Caudate nucleus (tissue), 63 donors: ENCODE measurements at places on chromosomes 2 and 18.

DNA sequence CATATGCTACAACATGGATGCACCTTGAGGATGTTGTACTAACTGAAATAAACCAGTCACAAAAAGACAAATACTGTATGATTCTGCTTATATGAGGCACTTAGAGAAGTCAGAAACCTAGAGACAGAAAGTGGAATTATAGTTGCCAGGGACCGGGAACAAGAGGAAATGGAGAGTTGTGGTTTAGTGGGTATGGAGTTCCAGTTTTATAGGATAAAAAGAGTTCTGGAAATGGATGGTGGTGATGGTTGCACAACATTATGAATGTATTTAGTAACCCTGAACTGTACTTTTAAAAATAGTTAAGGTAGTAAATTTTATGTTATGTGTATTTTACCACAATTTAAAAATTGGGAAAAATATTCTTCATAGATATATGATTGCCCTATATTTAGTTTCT is 97.7 kb downstream of the DPP4 start:
- DNase-seq = no peak

DNA sequence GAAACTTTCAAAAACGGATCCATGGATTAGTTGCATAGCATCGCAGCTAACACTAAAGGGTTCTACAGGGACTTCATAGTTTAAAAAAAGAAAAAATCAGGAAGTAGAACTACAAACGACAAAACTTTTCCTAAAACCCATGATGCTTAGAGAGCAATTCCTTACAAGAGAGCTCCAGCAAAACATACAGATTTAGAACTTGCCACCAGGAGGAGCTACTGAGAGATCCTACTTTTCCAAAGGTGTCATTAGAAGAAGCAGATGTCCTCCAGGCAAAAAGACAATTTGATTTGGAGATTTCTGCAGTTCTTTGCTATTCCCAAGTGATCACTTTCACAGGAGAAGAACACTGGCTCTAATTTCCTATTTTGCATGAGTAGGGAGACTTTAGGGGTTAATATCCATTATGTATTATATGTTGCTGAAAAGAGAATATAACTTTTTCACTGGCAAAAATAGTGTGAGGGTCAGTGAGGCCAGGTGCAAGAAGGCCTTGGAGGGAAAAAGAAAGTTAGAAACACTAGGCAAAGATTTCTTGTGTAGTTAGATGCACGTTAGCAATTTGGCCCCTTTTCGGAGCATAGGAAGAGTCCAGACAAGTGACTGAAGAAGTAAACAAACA is 436.2 kb downstream of the SUCLG1 start:
- DNase-seq = no peak

- no peak for DNase-seq
These were observed 36.1 kb downstream of the RNF152 start for GRCh38 chr18:61856678-61857077.

DNA sequence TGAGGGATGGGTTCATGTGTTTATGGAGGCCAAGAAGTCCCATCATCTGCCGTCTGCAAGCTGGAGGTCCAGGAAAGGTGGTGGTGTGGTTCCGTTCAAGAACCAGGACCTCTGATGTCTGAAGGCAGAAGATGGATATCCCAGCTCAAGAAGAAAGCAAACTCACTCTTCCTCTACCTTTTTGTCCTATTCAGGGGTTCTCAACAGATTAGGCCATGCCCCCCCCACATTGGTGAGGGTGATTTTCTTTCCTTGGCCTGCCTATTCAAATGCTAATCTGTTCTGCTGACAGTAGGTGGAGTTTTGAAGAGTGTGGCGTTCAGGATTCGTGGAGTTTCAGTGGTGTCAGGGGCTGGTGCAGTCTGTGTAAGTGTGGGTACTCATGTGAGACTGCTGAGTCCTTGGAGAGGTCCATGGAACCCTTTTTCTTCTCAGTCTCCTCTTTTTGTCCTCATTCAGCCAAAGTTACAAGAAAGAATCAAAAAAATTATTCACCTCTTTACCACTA is 5.9 kb downstream of the MSL3B start:
- no peak for DNase-seq

- no peak for DNase-seq
These were observed 284.1 kb upstream of the CYP26B1 start for GRCh38 chr2:72431737-72432136.

DNA sequence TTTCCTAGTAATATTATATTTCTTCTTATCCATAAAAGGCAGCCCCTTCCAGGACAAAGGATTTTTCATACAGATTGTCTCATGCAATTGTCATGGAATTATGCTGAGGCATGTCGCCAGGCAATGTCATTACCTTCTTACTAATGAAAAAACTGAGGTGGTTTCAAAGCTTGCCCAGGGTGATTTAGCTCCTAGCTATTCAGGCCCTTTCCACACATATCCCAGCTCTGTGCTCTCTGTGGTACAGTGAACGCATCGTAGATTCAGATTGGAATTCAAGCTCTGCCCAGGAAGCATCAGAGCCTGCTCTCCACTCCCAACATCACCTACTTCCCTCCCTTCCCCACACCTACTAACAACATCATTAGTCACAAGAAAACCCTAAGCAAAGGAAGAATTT is 60.1 kb downstream of the ATP8B1 start:
- peak; percentile 4 for DNase-seq

- DNase-seq = no peak
These were observed 195.4 kb upstream of the CWC22 start for GRCh38 chr2:180202467-180202951.

DNA sequence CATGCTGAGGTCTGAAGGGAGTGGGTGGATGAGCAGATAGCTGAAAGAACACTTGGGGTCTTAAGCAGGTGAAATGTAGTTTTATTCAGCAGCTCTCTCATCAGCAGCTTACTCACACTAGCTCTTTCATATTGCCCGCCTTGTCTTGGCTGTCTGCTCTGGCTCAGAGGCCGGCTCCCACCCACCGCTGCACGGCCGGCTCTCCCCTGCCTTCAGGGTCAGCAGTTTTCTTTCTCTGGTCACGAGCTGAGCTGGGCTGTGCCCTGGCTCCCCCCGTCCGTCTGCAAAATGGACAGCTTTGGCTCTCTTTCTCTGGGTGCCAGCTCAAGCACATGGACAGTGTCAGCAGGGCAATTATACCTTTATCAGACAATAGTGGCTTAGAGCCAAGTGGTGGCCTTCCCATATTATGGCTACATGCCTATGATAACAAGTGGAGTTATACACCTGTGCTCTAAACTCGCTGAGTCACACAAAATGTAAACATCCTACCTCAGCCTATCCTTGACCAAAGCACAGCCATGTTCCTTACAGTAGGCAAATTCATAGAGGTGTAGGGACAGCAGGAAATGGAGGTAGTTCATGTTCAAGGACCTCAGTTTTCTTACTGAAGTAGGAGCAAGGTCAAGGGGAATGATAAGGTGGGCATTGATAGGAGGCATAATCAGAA is 224.8 kb downstream of the SOCS6 start:
- no peak for DNase-seq

DNA sequence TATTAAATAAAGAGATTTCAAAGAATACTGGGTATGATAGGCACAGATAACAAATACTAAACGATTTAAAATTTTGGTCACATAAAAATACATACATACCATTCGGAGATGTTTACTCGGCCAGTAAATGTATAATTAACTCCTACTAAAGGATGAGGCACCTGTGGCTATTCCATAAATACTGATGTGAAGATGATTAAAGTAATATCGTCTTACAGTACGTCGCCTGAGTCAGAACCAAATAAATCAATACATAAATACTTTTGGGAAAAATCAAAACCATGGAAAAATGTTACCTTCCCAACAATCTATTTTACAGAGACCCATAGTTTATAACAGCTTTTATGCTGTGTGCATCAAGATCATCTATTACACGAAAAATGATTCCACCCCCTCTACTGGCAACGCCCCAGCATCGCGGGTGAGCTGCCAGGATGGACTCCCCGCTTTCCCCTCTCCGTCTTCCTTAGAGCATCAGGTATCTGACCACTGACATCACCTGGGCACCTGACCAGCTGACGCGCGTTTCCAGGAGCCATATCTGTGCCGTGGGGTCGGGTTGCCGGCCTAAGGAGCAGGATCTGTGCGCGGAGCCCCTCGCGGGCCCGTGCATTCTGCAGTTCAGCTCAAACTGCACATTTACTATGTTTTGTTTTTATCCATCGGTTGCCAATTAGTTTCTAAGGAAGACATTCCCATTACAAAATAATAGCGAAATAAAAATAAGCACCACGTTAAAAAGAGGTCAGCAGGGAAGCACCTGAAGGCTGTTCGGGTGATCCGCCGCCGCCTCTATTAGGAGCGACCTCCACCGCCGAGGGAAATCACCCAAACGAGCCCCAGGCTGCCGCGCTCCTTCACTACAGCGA is 901 bp downstream of the ICA1L start:
- peak; percentile 15 for DNase-seq

GRCh38 chr2:29802986-29803385 is 118.4 kb downstream of the ALK start:
- DNase-seq = no peak

- no peak for DNase-seq
These were observed 40.1 kb upstream of the SOS1 start for GRCh38 chr2:39160982-39161381.

GRCh38 chr2:1947316-1947715 is 203.0 kb upstream of the PXDN start:
- no peak for DNase-seq

DNA sequence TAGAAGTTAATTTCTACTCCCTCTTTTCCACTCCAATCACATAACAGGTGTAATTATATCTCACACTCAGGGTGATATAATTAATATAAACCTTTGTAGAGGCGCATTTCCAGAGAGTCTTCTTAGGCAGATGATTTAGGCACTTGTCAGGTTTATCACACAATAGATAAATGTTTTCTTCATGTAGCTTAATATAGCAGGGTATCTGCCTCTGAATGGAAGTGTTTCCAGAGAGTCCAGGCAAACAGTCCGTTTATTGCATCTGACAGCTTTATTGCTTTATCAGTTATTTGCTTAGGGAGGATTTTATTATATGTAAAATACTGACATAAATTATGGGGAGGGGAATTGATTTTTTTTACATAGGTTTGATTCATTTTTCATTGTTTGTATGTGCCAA is 766.3 kb downstream of the SLC4A3 start:
- DNase-seq = no peak

- no peak for DNase-seq
These were observed 180.4 kb downstream of the MCFD2 start for GRCh38 chr2:46735108-46735691.

- DNase-seq = no peak
These were observed 3.2 kb downstream of the STRN start for GRCh38 chr2:36963106-36963505.

DNA sequence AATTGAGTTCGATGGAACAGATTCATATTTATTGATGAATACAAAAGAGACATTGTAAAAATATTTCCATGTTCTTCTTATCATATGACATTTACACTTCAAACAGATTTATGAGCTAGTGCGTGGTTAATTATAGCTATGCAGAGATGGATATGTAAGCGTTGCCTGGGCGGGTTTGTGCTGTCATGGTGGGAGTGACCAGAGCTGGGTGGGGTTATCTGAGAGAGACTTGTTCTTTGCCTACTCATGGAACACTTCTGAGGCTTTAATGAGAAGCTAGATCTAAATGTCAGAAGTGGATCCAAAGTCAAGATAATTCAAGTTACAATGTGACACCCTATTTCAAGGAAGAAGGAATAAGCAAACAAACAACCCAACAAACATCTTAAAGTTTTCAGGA is 162.3 kb upstream of the ZEB2 start:
- no peak for DNase-seq

DNA sequence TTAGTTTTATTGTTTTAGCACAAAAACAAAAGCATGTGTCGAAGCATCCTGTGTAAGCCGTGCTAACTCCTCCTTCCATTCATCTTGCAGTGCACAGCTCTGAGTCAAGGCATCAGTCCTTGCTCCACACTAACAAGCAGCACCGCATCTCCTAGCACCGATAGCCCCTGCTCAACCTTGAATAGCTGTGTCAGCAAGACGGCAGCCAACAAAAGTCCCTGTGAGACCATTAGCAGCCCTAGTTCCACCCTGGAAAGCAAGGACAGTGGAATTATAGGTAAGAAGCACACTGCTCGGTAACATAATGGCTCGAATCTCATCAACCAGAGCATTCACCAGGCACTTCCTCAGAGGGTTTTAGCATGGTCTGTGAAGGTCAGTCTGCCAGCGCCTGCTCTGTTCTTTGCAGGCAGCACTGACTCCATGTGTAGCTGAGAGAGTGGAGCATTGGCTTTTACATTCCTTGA is 136.2 kb downstream of the WDSUB1 start:
- no peak for DNase-seq

- DNase-seq = no peak
These were observed 29.4 kb downstream of the GPD2 start for GRCh38 chr2:156465573-156465972.

GRCh38 chr2:10080536-10081304 is 509 bp upstream of the CYS1 start:
- DNase-seq = no peak

- no peak for DNase-seq
These were observed 45.0 kb downstream of the EMILIN2 start for GRCh38 chr18:2891526-2892431.

GRCh38 chr2:23673082-23673481 is 253.8 kb downstream of the ATAD2B start:
- no peak for DNase-seq

DNA sequence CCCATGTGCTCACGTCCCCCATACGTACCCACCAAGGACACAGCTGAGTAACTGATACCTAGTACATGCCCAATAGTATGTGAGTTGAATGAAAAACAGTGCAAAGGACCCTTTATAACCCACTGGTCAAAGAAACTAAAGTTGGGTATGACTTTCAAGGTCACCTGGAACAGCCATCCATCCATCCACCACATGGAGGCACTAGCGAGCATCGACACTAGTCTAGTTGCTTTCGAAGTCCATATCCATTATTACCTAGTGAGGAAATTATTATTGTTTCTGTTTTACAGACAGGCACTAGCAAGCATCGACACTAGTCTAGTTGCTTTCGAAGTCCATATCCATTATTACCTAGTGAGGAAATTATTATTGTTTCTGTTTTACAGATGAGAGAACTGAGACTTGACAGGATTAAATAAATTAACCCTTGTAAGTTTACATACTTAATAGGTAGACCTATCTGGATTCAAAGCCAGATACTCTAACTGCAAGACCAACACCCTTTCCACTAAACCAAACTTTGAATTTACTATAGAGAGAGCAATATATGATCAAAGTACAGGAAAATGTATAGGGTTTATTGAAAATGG is 233.7 kb downstream of the METTL4 start:
- DNase-seq = no peak

GRCh38 chr2:64414736-64415435 is 39.1 kb upstream of the LGALSL start:
- no peak for DNase-seq

DNA sequence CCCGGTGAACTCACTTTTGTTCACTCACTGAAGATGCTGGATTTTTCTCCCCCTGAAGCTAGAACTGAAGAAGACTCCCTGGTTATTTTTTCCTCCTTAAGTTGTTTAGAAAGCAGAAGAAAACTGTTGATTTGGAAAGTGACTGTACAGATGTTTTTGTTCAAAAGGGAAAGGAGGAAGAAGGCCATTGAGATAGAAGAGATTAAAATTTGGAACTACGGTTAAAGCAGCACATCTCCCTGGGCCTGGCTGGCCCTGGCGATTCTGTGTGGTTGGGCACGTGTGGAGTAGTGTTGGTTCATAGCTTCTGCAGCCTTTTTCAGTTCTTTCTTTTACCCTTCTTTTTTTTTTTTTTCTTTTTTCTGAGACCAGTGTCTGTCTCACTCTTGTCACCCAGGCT is 109.2 kb downstream of the MAP4K4 start:
- DNase-seq = no peak
